ENCODE measurements at places on chromosomes 12 and 14. TPM values are rescaled to one million over a fixed set of nuclear protein-coding genes. Genes with fewer than 3 reads are reported as not detected.

CBLN3 gene
- 5.9 TPM for polyA plus RNA-seq

MSI1 gene
- polyA plus RNA-seq = 0.54 TPM

MMP14 gene
- 189 TPM for polyA plus RNA-seq

DNA sequence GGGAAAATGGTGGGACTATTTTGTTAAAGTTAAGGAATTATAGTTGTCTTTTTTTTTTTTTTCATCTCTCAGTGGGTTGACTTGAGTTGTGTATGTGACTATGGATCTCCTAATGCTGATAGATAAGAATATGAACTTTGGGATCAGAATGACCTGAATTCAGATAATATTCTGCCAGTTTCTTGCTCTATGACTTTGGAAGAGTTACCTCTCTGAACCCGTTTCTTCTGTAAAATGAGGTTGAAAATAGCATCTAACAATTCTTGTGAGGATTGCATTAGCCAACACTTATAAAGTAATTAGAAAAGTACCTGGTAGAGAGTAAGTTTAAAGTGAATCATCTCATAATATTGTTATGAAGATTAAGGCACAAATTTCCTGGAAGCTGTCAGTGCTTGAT is 18.4 kb downstream of the EID3 start:
- DNase-seq = no peak

CSRP2 gene
- polyA plus RNA-seq = 83.2 TPM

GRCh38 chr12:47942614-47943225 is 20.7 kb upstream of the TMEM106C start:
- no peak for DNase-seq

- DNase-seq = peak; percentile 78
Measured at GRCh38 chr12:53938326-53939140, at the start of gene HOXC13. Gene HOXC13, plus strand, starts transcription at chr12:53938831. Its CDS starts 76 bp downstream, at chr12:53938907.

DNA sequence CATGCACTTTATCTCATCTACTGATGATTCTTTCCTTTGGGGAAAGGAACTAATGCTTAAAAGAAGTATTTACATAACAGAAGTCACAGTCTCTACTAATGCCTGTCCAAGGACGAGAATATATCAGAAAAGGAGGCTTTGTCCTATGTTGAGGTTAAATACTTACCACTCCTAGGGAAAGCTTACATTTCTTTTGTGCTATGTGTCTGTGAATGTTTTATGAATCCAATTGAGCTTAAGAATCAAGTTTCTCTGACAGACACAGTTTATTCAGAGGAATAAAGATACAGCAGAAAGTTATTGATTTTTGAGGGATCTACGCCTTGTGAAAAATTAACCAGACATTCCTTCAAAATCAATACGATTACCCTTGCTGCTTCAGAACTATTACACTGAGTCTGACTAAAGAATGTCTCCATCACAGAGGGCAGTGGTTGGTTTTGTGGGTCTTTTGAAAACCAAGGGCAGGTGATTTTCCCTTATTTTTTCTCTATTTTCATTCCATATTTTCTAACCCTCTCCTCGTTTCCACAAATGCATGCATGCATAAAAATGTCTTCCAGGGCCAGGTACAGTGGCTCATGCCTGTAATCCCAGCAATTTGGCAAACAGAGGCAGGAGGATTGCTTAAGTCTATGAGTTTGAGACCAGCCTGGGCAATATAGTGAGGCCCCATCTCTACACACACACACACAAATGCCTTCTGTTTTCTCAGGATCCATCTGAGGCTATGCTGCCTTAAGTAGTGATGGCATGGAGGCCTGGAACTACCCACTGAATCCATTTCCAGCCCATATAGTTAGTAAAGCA is 1095.1 kb downstream of the GALC start:
- DNase-seq = no peak

- no peak for DNase-seq
Measured at GRCh38 chr14:92282669-92283068, 40.3 kb upstream of the SLC24A4 start.

Data from urinary bladder (tissue), 4 donors.